ENCODE measurements at places on chromosomes 6 and 20.

DNA sequence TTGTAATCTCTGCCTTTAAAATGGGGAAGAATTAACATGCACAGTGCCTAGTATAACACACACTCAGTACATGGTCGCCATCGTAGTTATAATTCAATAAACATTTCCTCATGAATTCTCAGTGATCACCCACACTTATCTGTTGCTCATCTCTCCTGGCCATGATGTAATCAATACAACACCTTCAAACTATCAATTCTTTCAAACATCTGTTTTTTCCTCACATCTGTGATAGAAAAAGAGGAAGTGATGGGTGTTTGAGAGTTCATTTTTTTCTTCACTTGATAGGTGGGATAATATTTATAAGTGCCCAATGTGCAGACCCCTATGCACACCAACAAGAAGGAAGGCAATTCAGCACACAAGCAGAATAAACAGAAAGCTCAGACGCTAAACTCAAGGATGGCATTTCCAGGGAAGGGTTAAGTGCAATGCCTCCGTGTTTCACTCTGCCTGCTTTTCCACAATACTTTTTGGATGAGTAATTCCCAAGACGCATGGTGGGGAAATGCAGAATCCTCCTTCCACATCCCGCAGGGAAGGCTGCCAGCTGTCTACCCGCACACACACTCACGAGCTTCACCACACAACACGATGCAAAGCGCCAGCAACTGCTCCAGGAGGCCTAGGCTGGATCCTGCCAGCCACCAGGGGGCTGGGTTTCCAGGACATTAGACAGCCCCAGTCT, 100.3 kb downstream of the GMPR start:
- peak; percentile 63 for DNase-seq

- peak; percentile 88 for DNase-seq
These were observed 29.7 kb downstream of the RPP40 start for GRCh38 chr6:4973982-4974745.

DNA sequence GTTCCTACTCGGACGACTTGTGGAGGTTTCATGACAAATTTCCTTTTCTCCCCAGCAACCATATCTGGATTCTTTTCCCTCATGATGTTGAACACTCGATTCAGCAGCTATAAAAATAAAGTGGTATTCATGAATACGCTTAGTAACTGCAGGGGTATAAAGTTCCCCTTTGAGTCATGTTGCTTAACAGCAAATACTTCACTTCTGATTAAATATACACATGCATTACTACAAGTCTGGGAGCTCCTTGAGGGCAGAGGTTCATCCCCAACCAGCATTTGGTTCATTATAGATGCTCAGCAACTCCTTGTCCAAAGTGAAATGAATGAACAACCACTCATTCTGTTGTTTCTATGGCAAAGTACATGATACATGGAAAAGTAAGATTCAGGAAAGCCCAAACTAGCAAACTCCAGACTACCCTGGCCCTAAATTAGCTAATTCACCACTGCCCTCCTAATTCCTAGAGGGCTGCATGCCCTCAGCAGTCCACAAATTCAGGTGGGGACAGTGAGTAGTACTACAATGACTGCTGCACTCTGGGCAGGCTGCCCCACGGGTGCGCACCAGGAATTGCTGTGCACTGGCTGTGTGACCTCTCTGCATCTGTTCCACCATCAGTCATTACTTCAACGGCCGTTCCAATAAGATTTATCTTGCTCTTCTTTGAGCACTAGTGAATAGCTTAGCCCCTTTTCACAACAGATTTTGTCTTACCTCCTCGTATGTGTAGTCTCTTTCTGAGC, 15.2 kb downstream of the EIF2S2 start:
- no peak for DNase-seq

- DNase-seq: no peak
These were observed 973.6 kb downstream of the EYS start for GRCh38 chr6:64733433-64733832.

GRCh38 chr20:38870733-38871559, 55.3 kb upstream of the FAM83D start:
- DNase-seq: no peak

DNA sequence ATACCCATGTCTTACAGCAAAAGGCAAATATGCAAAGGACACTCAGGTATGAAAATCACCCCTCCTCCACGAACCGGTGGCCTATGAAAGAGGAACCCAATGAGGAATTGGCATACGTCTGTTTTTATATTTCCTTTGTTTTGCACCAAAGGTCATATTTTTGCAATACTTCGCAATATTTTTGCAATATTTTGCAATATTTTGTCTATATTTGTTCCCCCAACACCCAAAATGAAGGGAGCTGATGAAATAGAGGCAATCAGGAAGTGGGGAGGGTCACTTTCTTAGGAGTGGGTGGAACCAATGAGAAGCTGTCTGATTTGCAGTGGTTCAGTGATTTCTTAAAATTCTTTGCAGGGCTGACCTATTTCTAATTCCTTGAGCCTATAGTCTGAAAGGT, 296.8 kb upstream of the TSHZ2 start:
- no peak for DNase-seq

GRCh38 chr6:144065213-144065660, 30.1 kb downstream of the SF3B5 start:
- peak; percentile 11 for DNase-seq

- no peak for DNase-seq
These were observed 13.7 kb downstream of the TTLL2 start for GRCh38 chr6:167338541-167339117.

DNA sequence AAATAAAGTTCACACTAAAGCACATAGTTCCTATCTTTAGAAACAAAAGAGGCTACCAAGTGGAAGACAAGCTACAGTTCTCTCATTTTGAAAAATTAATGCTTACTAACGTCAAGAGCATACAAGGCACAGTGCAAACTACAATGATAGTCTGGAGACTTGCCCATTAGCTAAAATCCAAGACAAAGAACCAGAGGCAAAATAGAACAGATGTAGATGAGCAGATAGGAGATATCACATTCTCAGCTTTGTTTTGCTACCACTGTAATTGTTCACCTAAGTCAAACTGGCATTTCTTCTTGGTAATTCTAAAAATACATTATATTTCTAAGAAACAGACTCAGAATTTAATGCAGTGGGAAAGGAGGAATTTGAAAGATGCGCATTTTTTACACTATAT, 5.2 kb downstream of the TMEM30A start:
- no peak for DNase-seq

- DNase-seq: no peak
These were observed 90.1 kb upstream of the AFDN start for GRCh38 chr6:167736486-167737204.

GRCh38 chr6:99331531-99331930, 17.9 kb downstream of the FAXC start:
- DNase-seq: no peak

DNA sequence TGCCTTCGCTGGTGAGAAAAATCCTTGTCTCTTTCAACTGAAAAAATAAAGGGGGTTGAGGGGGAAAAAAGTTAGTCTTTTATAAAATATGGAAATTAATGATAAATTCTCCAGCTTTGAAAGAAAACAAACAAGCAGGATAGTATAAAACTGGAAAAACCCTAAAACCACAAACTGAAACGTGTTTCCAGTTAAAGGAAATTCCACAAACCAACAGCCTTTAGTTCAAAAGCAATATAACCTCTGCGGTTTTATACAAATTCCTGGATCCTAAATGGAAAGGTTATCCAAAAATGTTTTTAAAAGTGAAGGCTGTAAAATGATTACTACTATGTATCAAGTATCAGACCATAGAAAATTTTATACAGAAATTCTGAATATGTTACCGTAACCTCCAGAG, 55.6 kb downstream of the BMP5 start:
- DNase-seq: no peak

- no peak for DNase-seq
These were observed 27.1 kb downstream of the SPACA1 start for GRCh38 chr6:88074791-88075190.

DNA sequence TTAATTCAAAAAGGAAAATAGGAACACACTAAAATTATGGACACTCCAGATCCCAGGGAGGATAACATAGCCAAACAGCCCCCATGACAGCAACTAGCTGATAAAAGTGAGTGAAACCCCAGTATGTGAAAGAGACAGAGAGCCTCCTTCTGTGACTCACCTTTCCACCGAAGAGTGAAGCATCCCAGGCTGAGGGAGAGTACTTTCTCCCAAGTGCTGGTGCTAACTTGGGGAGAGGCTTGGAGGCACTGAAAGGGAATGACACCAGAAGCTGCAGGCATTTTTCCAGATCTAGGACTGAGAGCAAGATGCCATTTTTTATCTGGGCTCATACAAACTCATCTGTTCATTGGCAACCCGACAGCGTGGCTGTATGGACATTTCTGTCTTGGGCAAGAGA, 339.8 kb downstream of the HTR1B start:
- no peak for DNase-seq

- no peak for DNase-seq
These were observed 163.3 kb downstream of the TAF4 start for GRCh38 chr20:61902221-61902869.

- DNase-seq: no peak
These were observed 267.2 kb downstream of the ADGRG6 start for GRCh38 chr6:142568857-142569597.

GRCh38 chr20:35821807-35822242, 50.0 kb downstream of the PHF20 start:
- DNase-seq: no peak

DNA sequence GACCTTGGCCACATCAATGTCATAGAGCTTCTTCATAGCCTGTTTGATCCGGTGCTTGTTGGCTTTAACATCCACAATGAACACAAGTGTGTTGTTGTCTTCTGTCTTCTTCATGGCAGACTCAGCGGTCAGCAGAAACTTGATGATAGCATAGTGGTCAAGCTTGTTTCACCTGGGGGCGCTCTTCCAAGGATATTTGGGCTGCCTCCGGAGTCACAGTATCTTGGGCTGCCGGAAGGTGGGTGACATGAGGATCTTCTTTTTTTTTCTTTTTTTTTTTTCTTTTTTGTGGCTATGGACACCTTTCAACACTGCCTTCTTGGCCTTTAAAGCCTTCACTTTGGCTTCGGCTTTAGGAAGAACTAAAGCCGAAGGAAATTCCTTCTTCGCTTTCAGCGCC, 244.6 kb downstream of the GJA1 start:
- DNase-seq: no peak

Data from muscle of arm (tissue), 14 donors.